ENCODE measurements at places on chromosomes 1 and 21. TPM values are rescaled to one million over a fixed set of nuclear protein-coding genes. Genes with fewer than 3 reads are reported as not detected.

GRCh38 chr1:40951943-40952743 is 27.4 kb upstream of the CTPS1 start:
- peak; percentile 73 for DNase-seq

DNA sequence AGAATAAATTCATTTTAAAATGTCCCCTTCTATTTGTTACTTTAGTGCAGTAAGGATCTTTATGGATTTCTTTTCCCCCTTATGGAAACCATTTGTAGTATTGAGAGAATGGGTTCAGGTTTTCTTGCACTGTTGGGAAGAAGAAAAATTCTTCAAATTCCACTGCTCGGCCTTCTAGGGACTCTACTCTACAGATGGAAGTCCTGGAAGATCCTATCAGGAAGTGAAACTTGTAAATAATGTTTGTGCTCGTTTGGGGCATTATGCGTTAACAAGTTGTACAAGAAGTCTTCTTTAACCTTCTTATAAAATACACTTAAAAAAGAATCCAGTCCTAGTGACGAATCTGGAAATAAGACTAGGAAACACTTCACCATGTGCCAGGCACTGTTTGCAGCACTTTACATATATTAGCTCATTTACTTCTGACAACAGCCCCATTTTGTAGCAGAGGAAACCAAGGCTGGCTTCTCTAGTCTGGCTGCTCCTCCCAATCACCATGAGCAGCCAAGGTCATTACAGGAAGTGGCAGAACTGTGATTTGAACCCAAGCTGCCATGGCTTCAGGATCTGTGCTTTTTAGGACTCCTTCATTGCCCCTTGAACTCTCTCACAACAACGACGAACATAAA is 11.8 kb downstream of the LRRC8D start:
- DNase-seq: no peak

- no peak for DNase-seq
Observed at GRCh38 chr1:61278966-61279365, 196.6 kb downstream of the NFIA start.

GRCh38 chr1:64082459-64082858 is 121.0 kb upstream of the UBE2U start:
- DNase-seq: no peak

GRCh38 chr1:100239961-100240360 is 9.7 kb downstream of the DBT start:
- no peak for DNase-seq

GRCh38 chr1:179146476-179146875 is 64.6 kb downstream of the TOR3A start:
- DNase-seq: no peak

DNA sequence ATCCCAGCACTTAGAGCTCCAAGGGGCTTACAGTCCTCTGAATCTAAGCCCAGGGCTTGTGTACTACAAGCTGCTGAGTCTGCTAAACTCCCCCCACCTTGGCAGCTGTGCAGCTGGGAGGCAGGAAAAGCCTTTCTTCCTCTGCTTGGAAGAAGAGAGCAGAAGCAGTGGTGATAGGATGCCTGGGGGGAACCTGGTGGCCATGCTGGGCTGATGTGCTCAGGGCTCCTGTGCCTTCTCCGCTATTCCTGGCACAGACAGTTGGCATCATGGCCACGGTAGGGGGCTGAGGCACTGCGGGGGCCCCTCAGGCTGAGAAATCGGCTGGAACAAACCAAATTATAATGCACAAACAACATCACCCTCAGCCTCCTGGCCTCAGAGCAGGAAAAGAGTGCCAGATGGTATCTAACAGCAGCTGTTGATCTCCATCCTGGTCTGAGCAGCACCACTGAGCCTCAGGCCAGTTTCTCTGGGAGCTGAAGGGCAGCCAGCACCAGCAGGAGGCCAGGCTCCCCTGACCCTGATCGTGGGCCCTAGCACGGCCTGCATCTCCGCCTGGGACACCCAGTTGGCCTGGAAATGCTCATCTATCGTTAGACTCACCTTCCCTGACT is 35.8 kb downstream of the ECE1 start:
- DNase-seq: no peak

NCSTN gene
- 57.4 TPM for total RNA-seq

GRCh38 chr1:209354840-209355165 is 228.7 kb upstream of the CAMK1G start:
- DNase-seq: no peak

GRCh38 chr1:159556931-159557369 is 21.1 kb upstream of the OR10J5 start:
- DNase-seq: no peak

- DNase-seq: peak; percentile 81
Observed at GRCh38 chr1:32724678-32725614, 22.4 kb upstream of the SYNC start.

DNA sequence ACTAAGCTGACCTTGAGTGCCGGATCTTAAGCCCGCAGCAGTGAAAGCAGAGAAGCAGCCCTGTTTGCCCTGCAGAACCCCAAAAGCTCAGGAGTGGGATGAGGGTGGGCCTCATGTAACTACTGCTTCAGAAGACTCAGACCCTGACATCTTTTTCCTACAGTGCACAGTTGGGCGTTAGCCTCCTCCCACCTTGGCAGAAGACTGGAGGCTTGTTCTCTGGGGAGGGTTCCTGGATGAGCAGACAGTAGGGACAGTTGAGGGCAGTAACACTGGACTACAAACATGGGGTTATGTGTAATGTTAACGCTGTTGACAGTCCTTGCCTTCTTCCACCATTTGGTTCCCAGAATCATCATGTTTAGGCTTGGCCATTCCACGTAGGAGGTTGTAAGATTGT is 9.6 kb downstream of the CTPS1 start:
- DNase-seq: no peak

GRCh38 chr21:31629972-31630711 is 29.4 kb upstream of the SOD1 start:
- DNase-seq: peak; percentile 51

KRTAP10-7 gene
- total RNA-seq: not detected

DNA sequence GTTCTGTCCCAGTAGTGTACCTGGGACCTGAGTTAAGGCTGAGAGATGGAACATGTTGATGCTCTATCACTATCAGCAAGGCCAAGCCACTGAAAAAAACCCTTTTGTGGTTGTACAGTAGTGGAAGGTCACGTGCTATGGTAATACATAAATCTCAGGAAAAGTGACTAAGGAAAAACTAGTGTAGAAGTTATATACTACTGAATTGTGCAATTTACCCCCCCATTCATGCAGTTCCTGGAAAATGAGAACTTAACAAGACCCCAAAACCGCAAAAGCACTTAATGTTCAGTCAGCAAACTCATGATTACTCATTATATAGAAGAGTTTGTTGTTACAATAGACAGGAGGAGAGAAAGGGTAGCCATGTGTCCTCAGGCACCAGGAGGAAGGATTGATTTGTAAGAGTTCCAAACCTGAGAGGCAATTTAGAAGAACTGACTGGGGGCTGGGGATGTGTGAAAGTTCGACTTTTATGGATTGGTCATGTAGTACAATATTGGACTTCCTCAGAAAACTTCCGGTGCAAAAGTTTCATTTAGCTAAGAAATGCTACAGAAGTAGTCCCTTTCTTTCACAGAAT is 91.6 kb downstream of the RGL1 start:
- DNase-seq: no peak

- no peak for DNase-seq
Observed at GRCh38 chr1:62076286-62076685, 118.4 kb upstream of the L1TD1 start.

GRCh38 chr1:183077097-183077496 is 53.9 kb downstream of the LAMC1 start:
- no peak for DNase-seq

DNA sequence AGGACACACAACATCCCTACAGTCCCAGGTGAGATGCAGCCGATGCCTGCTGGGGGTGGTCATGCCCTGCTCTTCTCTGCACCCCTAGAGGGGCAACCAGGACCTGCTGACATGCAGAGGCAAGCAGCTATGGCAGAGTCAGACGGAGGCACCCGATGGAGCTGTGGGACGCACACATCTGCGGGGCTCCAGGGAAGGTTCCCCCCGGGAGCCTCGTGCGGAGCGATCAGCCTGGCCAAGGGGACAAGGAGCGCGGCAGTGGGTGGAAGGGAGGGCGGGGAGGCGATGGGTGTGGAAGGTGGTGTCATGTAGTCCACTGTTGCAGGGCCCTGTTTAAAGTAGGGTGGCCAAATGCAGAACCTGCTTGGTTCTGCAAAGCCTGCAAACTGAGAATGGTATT is 143.0 kb upstream of the AJAP1 start:
- no peak for DNase-seq

DNA sequence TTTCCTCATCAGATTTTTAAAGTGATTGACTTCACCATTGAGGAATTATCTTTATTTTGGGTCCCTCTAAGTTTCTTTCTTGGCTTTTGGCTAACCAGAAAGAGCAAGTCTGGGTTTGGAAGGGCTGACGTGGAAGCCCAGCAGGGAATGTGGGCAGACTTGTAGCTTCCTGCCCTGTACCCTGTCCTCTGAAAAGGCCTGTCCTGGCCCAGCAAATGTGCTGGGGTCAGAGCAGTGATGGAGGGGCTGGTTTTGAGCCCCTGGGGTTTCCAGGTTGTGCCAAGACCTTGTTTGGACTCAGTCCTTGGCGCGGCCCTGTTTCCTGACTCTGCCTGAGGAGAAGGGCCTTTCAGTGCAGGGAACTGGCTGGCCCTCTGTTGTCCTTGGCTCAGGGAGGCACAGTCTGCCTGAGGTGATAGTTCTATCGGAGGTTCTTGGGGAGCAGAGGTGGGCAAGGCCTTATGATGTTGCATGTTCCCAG is 72.1 kb downstream of the UCK2 start:
- peak; percentile 78 for DNase-seq

NTMT2 gene
- total RNA-seq: 3.5 TPM

DNA sequence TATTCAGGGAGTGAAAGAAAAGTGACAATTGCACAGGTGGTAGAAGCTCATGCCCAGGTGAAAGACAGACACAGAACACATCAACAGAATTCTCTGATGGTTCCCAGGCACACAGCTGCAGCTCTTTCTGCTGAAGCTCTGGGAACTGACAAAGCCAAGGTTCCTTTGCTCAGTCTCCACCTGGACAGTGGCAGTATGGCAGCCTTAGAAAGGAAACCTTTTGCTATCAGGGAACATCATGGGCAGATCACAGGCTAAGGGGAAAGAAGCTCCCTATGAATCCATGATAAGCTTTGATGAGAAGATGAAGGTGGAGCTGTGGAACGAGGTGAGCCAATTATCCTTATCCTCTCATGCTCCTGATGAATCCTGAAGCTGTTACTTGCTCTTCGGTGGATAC is 1.2 kb downstream of the SPRR2B start:
- DNase-seq: no peak

GRCh38 chr1:160761886-160762285 is 22.8 kb downstream of the SLAMF7 start:
- DNase-seq: no peak

DNA sequence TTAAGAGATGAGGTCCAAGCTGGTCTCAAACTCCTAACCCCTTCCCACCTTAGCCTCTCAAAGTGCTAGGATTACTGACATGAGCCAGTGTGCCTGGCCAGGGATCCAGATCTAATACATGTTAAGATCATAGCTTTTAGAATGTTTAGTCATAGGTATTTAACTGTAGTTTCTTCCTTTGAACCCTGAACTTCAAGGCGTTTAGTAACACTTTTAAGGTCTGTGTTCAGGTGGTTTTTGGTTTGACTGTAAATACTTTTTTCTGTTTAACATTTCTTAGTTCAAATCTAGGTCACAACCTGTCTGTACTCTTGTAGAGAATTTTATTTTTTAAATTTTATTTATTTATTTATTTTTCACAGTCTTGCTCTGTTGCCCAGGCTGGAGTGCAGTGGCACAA is 28.1 kb downstream of the RAP1A start:
- no peak for DNase-seq

DNA sequence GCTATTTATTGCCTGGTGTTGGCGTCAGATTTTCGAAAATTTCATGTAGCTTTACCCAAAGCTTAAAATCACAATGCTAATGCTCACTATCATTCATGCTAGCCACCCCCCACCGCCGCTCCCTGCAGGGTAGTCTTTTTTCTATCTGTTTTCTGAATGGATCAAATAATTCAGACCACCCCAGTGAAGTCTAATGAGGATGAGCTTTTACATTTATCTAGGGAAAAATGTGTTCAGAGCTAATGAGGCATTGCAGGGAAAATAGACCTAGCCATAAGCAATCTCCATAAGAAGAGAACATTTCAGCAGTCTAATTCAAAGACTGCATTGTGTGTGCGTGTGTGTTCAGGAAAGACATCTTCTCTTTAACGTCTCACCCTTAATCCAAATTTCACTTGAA is 533.0 kb upstream of the PRMT6 start:
- DNase-seq: no peak

- DNase-seq: peak; percentile 81
Observed at GRCh38 chr1:99969729-99970621, at the start of gene SLC35A3. Gene SLC35A3, plus strand, starts transcription at chr1:99969996. Its CDS starts 23,559 bp downstream, at chr1:99993555.

DNA sequence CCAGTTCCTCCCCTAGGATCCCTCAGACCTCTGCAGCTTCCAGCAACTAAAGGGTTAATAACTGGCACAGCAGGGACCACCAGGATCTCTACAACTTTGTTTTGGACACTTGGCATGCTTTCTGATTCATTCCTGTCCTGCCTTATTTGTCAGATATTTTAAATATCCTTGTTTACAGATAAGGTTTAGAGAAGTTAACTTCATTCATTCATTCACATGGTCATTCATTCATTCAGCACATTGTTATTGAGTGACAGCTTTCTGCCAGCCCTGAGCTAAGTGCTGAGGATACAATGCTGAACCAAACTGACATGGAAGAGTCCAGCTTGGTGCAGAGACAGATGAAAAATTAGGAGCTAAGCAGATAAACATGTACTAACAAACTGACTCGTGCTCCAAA is 8.8 kb upstream of the PHC2 start:
- no peak for DNase-seq
